Upper lobe of right lung (tissue), 1 donor: ENCODE measurements at places on chromosomes 2 and 18. TPM values are rescaled to one million over a fixed set of nuclear protein-coding genes. Genes with fewer than 3 reads are reported as not detected.
A peak's percentile ranks its signal among the peaks of the same experiment; 100 is the strongest.

DNA sequence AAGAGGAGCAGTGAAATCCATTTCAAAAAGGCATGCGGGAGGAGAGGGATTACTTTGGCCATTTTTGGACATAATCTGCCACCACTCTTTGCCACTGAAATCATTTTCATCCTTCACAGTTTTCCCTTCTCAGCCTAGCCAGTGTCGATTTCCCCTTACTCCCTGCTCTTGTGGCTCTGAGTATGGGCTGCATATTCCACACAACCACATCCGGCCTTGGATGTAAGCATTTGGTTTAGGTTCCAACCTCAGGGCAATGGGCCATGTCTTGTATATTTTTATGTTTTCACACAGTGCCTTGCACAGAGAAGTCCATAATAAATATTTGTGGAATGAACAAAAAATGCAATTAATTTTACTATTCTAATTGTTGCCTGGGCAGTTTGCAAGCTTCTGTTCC is 7.7 kb upstream of the SERPINE2 start:
- DNase-seq: no peak

DNA sequence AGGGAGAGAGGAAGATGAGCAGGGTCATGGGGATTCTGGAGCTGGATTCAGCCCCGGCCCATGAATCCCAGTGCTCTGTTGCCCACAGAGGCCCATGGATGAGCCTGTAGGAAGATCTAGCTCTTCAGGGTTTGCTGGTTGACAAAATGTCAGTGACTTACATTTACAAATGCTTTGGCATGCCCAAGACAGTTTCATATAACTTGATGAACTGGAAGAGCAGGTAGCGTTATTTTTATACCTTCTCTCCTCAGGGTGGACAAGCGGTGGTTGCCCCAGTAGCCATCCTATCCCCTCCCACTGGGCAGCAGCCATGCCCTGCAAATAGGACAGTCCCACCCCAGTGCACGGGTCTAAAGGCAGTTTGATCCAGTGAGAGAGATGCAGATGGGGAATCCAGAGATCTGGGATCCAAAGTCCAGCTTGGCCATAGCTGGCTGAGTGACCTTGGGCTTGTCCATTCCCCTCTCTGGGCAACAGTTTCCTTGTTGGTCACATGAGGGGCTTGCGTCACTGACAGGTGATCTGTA is 21.5 kb upstream of the KCNK3 start:
- DNase-seq: peak; percentile 42

The VWC2L gene
- total RNA-seq: not detected

GRCh38 chr2:167844714-167845530 is 402.5 kb downstream of the STK39 start:
- DNase-seq: no peak

GRCh38 chr2:126788113-126788512 is 110.6 kb upstream of the TEX51 start:
- peak; percentile 25 for DNase-seq

The GPC1 gene
- total RNA-seq: 24.8 TPM

- no peak for DNase-seq
Measured at GRCh38 chr2:98778151-98778550, 47.2 kb upstream of the MGAT4A start.

- no peak for DNase-seq
Measured at GRCh38 chr18:22800551-22800951, 132.6 kb upstream of the RBBP8 start.

DNA sequence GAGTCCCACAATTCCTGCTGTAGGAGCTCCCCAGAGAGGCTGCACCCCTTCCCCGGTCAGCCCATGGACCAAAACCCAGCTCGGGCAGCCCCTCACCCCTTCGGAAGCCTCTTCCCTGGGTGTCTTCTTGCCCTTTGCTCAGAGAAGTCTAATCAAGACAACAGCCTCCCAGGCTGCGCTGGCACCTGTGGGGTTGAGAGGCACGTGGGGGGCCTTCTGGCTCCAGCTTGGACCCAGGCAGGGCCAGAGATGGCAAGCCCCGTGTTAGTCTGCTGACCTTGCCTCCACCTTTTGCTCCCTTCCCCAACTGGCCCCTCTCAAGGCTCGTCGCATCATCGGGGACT is 10.4 kb downstream of the SLC4A3 start:
- DNase-seq: no peak

The EHD3 gene
- 13.0 TPM for total RNA-seq
